Peyer's patch (tissue), 4 donors: ENCODE measurements at places on chromosomes 13 and 19.

- no peak for DNase-seq
Observed at GRCh38 chr13:32419862-32420261, 8.1 kb downstream of the N4BP2L1 start.

DNA sequence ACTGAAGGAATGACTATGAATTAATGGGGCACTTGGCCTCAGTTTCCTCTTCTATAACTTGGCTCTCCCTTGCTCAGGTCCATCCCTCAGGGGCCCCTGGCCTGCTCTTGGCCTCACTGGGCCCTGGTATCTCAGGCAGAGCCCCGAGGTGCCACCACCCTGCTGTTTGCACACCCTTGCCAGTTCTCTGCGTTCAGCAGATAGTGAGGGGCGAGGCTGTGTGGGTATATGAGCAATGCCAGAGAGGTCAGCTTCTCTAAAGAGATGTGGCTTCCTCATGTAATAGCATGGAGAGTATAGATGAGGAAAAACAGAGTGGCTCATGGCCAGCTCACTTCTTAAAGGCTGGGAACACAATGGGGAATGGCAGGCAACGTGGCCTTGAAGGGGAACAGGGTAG, 76.1 kb downstream of the CYSLTR2 start:
- no peak for DNase-seq

DNA sequence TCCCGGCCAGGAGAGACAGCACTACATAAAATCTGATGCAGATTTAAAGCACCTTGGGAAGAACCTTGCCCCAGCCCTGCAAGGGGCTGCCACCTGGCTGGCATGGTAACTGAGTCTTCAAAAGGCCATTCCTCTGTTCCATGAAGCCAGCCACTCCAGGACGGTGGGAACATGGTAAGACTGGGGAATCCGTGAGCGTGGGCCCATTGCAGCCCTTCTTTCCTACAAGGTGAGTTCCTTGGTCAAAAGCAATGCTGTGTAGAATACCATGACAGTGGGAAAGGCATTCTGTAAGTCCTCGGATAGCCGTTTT, 121.3 kb downstream of the SOX1 start:
- DNase-seq, result peak; percentile 21

- DNase-seq, result peak; percentile 81
Observed at GRCh38 chr13:80259159-80259558, 81.8 kb downstream of the SPRY2 start.

DNA sequence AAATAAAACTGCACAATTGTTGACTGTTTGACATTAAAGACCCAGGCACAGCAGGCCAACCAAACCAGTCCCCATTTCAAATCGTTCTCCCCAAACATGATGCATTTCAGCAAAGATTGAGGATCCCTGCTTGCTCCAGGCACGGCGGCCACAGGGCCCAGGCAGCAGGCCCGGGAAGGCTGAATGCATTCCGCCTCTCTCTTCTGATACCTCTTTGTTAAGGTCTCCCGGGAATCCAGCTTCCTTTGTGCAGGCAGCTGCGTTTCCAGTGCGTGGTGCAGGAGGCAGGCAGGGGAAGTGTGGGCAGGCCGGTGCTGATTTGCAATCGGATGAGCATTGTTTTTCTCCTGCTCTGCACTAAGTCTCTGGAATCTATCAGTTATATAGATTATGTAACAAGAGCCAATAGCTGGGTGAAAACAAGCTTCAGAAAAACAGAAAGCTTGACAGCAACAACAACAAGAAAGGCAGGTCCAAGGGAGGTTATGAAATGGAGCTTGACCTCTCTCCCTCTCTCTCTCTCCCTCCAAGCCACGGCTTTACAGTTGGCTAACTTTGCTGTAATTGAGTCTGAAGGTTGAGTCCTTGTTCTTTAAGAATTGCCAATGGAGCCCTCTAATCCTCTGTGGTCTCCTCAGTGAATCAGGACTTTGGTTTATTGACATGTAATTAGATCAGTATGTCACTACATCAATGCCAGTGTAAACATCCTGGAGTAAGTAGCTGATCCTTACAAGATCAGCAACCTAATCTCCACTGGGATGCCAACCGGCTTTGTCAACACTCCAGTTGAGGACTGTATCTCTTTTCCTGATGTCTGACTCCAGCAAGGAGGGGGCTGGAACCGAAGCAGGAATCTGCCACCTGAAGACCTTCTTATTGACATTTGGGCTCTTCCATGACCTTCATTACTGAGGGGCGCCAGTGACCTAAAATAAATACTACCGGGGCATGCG, 338.0 kb downstream of the TEX29 start:
- no peak for DNase-seq

GRCh38 chr19:19274146-19274545, 1.0 kb upstream of the TM6SF2 start:
- no peak for DNase-seq

GRCh38 chr13:31996601-31997000, 35.0 kb upstream of the FRY start:
- DNase-seq, result no peak

DNA sequence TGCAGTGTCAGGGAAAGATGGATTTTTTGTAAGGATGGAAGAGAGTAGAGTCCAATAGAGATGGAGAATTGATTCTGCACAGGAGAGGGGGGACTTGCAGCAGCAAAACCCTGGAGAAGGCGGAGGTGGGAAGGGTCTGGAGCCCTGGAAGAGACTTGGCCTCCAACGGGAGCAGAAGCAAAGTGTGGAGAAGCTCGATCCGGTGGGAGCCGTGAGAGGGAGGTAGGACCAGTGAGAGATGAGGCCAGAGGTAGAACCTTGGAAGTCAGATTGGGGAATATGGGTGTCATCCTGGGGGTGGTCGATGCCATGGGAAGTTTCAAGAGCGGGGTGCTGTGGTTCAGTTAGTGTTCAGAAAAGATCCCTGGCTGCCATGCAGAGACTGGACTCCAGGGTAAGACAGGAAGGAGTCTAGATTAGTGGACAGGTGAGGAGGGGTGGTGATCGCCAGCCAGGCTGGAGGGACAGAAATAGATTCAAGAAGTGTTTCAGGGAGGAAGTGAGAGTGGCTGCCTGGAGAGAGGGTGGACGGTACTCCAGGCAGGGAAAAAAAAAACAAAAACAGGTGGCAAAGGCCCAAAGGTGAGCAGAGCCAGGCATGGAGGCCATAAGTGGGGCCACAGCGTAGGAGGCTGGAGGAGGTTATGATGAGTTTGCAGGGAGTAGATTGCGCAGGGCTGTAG, 2.6 kb downstream of the PPP5C start:
- no peak for DNase-seq

- no peak for DNase-seq
Observed at GRCh38 chr13:26946684-26947343, 186.2 kb upstream of the GPR12 start.

- no peak for DNase-seq
Observed at GRCh38 chr19:35486268-35486708, 4.0 kb downstream of the KRTDAP start.

GRCh38 chr13:21879263-21879914, 208.5 kb downstream of the FGF9 start:
- no peak for DNase-seq

DNA sequence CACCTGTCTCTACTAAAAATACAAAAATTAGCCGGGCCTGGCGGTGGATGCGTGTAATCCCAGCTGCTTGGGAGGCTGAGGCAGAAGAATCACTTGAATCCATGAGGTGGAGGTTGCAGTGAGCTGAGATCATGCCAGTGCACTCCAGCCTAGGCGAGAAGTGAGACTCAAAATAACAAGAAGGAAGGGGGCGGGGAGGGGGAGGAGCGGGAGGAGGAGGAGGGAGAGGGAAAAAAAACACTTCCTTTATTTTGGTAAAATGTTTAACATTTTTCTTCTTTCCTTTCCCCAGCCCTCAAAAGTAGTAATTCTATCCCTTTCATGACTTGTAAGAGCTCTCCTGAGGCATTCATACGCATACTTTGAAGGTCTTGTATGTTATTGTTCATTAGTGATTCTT, 44.3 kb downstream of the SPRY2 start:
- no peak for DNase-seq

DNA sequence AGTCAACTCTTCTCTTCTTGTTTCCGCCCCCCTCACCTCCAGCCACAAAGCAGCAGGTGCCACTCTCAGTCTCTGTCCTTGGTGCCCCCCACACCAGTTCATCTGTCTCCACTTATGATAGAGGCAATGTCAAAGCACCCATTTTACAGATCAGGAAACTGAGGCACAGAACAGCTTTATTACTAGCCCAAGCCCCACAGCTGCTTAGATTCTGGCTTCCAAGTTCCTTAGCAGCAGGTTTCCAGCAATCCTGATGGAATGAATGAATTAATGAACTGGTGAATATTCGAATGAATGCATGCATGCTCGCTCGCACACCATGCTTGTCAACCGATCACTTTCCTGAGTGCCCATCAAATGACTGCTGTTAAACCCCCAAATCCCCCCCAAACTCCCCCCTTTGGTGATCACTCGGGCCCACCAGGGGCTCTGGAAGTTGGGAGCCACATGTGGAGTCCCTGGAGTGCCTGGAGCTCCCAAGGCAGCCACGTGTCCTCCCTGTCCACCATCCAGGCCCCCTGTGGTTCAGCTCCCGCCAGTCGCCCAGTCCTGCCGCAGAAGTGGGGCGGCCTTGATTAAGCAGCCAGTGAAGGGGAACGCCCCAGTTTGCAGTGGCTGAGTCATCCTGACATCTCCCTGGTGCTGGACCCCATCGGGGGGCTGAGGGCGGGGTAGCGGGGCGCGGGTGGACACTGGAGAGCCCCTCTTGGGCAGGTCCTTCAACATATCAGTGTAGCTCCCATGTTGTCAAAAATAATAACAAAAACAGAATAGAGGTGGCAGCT, 6.8 kb downstream of the PTPRS start:
- DNase-seq, result no peak

- DNase-seq, result peak; percentile 76
Observed at GRCh38 chr13:20127562-20128458, 33.0 kb downstream of the GJA3 start.

DNA sequence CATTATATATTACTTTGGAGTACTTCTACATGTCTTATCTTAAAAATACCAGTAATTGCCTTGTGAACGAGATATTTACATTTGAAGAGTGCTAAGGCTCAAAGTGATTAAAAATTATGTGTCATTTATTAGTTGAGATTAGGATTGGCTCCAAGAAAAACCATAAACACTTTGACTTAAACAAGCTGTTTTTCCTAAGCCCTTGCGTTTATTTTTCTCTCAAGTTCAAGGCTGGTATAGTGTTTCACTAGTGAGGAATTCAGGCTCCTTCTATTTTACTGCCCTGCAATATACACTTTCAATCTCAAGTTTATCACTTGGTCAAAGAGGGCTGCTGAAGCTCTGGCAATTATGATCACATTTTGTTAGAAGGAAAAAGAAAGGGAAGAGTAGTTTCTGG, 49.9 kb downstream of the UFM1 start:
- no peak for DNase-seq

- no peak for DNase-seq
Observed at GRCh38 chr13:40657307-40657706, 9.1 kb downstream of the FOXO1 start.

GRCh38 chr19:4052993-4053422, 13.7 kb downstream of the ZBTB7A start:
- no peak for DNase-seq

DNA sequence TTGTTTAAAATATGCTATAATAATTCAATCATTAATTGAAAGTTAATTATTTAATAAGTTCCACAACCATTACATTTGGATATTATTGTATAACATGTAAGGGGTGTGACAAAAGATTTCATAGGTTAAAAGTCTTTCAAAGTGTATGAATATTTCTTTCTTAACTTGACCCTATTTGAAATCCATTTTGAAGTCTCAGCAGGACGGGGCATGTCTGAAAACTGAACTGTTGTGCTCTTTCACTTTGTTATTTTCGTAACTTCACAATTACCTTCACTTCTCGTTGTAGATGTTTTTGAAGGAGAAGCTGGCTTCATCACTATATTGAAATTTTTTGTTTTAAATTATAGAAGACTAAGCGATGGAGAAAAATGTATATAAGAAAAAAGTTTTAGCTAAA, 1775.7 kb downstream of the PCDH9 start:
- no peak for DNase-seq

DNA sequence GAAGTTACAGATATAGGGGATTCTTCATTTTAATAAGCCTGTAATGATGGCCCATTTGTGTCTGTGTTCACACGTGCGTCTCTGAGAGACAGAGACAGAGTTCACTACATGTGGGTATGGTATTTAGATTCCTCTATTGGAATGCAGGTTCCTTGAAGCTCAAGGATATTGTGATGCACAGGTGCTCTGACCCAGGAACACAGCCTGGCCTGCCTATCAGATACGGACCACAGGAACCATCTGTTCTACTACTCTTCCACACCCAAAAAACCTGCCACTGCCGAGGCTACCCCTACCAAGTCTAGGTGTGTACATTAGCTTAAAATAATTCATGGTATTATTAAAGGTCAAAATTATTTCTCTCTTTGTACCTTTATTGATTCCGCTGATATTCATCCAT, 289.2 kb downstream of the ATP8A2 start:
- DNase-seq, result no peak

GRCh38 chr13:36918246-36919131, 1.5 kb downstream of the SMAD9 start:
- no peak for DNase-seq

GRCh38 chr13:77896977-77897376, 21.7 kb downstream of the EDNRB start:
- no peak for DNase-seq
